ENCODE measurements at places on chromosomes 6 and 20. TPM values are rescaled to one million over a fixed set of nuclear protein-coding genes. Genes with fewer than 3 reads are reported as not detected.

The NMBR gene
- not detected for total RNA-seq

The MOXD1 gene
- not detected for total RNA-seq

The CDSN gene
- not detected for total RNA-seq

The SCGN gene
- total RNA-seq: not detected

The SULF2 gene
- total RNA-seq: 1.5 TPM

The NRN1 gene
- total RNA-seq: not detected

The BHLHE23 gene
- not detected for total RNA-seq
